Activated T-cell treated with anti-CD3 and anti-CD28 coated beads, Interleukin-2, amount 50 U/mL, for 24 hours (primary cell): ENCODE measurements at places on chromosomes 11 and 22.

- DNase-seq = no peak
Measured at GRCh38 chr11:96242191-96242847, 100.7 kb downstream of the MAML2 start.

- DNase-seq = no peak
Measured at GRCh38 chr11:67633758-67634365, 4.1 kb upstream of the NUDT8 start.

- DNase-seq = no peak
Measured at GRCh38 chr11:58466293-58466692, 24.3 kb upstream of the OR5B12 start.

DNA sequence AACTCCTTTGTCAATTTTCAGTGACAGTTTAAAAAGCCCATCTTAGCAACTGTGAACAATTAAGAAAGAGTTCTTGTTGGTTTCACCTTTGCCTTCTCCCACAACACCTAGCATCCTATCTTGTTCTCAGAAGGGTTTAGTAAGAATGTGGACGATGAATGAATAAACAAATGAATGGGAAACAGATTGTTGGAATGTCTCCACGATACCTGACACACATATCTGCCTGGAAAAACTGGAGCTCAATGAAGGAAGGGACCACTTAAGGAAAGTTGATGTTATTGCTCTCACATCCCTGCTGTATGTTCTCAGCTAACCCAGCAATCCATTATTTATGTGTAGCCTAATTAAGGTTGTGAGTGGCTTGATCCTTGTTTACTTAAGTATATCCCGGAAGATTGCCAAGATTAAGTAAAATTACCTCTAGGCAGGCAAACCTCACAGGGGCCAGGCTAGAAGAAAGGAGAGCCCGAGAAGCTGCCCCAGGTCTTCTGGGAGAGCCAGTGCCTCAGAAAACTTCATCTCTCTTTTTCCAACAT is 286.4 kb downstream of the NXPE2 start:
- DNase-seq = no peak

GRCh38 chr22:38346506-38346905 is 29.3 kb upstream of the CSNK1E start:
- peak; percentile 20 for DNase-seq

DNA sequence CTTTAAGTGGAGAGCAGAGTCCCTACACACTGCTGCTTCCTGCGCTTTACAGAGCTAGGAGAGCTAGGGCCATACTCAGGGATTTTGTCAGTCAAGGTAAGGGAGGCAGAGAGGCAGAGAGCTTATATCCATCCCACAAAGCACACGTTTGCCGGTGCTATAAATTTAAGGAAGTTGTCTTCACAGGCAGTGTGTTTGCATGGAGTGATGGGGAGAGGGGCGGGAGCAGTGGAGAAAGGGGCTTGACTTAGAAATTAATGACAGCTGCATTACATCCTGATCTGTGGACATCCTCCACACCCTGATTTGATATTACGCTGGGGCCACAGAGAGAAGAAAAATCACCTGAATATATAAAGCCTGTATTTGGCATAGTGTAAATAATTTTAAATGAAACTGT is 84.1 kb downstream of the NTM start:
- DNase-seq = no peak

- no peak for DNase-seq
Measured at GRCh38 chr22:20661473-20661872, 112.4 kb upstream of the SERPIND1 start.

- DNase-seq = no peak
Measured at GRCh38 chr11:92717240-92717639, 252.2 kb upstream of the MTNR1B start.

- DNase-seq = no peak
Measured at GRCh38 chr22:21968452-21969129, 14.0 kb downstream of the TOP3B start.

DNA sequence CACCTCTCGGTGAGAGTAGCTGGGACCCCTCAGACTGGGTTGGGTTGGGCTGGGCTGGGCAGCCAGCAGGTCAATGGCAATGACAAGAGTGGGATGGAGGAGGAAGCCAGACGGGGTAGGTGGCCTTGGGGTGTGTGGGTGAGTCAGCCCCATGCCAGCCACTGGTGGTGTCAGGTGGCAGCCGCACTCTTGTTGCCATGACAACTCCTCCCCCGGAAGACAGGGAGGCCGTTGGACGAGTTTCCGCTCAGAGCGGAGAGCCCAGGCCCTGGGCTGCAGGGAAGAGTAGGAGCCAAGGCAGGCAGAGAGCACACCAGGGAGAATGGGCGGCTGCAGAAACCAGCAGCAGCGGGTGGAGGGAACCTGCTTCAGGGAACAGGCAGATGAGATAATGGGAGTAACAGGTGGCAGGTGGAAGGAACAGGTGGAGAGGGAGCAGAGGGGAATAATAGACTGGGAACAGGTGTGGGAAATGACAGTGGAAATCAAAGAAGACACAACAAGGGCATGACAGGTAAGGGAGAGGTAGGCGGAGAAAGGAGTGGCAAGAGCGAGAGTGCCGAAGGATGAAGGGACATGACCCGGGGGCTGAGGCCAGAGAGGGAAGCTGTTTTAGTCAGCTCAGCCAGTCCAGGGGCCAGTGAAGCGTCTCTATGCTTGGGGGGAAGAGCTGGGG is 8.7 kb downstream of the SPTBN2 start:
- DNase-seq = peak; percentile 41

DNA sequence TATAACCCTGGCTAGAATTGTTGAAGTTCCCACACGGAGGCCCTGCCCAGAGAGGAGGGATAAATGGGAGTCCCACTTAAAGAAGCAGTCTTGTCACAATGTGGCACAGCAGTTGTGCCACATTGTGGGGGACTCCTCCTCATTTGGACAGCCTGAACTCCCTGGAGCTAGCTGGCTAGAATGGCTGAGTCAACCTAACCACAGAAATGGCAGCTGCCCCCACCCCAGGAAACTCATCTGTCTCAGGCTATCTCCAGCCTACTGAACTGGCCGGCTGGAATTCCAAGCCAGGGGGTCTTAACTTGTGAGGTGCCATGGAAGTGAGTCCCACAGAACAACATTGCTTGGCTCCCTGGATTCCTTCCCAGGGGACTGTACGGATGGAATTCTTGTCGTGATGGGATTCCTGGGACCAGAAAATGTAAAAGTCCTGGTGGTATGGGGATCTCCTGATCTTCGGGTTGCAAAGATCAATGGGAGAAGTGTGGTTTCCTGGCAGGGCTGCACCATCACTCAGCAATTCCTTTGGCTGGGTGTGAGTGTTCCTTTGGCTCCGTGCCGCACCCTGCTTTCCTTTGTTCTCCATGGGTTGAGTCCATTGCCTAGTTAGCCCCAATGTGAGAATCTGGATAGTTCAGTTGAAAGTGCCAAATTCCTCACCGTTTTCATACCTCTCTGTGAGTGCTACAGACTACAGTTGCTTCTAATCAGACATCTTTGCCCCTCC is 791.2 kb upstream of the FAT3 start:
- DNase-seq = no peak

DNA sequence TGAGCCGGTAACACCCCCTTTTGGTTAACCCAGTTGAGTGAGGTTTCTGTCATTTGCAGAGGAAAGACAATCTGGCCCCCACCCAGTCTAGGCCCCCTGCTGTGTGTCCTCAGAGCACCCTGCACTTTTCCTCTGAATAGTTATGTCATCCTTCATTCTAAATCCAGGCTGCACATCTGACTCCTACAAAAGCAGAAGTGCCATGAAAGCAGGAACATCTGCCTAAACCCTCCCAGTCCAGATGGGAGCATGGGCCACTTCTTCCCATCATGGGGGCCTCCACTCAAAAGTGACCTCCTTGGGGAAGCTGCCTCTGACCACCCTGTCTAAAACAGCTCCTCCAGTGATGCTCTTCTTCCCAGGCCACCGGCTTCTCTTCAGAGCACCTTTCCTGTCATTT is 53.7 kb upstream of the HMGXB4 start:
- no peak for DNase-seq
